ENCODE measurements at places on chromosomes 5 and 9.

DNA sequence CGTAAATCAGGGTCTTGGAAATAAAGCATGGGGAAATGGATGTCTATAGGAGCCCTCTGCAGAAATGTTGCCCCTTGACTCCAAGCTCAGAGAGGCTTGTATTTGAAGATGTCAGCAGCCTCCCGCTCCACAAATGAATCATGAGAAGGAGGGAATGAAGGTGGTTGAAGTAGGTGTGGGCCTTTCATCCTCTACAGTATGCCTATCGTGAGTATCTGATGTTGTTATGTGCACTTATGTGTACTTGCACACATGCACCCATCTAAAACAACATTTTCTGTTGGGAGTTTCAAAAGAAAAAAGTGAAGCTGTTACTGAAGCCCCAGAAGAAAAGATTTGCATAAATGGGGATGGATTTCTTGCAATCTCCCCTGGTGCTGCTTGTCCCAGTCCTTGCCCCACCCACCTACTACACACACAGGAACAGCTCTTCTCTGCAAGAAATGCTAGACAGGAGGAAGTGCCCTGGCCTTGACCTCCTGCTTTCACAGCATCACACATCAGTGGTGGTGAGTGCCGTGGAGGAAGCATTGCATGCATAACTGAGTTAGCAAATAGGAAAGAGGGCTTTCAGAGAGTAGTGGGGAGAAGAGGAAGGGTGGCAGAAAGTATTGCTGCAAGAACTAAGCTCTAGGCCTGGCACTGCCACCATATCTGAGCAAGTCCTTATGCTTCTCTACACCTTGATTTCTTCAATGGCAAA, 156.1 kb downstream of the SNX18 start:
- no peak for DNase-seq

- DNase-seq, result no peak
Measured at GRCh38 chr9:112997236-112997941, 14.6 kb downstream of the ZNF883 start.

DNA sequence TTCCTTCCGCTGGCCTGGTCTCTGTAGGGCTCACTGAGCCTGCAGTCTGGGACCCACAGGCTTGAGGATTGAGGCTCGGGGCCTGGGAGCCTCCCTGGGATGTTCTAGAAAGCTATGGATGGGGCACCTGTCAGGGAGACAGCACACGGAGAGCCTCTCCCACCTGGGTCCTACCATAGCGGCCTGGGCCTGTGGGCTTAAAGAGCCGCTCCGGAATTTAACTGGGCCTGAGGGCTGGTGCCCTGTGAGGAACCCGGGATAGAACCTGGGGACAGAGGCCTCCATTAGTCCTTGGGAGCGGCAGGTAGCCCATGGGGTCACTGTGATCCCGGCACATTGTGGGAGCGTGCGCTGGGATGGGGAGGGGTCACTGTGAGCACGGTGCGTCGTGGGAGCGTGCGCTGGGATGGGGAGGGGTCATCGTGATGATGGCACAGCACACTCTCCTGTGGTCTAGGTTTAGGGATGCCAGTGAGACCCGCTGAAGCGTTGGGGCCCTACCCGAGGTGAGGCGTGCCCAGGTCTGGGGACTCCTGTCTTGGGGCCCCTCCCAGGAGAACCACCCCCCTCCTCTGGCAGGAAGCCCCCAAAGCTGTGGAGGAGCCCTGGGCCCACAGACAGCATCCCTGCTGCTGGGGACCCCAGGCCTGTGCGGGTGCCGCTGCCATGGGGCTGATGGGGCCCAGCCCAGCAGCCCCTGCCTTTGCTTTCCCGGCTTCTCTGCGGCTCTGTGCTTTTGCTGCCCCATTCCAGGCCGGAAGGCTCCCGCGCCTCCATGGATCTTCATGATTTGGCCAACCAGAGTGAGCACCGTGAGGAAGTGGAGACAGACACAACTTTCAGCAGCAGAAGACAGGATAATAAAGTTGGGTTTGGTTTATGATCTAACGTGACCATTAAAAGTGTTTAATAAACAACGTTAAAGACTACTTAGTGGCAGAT, 3.4 kb upstream of the CEP72 start:
- no peak for DNase-seq

DNA sequence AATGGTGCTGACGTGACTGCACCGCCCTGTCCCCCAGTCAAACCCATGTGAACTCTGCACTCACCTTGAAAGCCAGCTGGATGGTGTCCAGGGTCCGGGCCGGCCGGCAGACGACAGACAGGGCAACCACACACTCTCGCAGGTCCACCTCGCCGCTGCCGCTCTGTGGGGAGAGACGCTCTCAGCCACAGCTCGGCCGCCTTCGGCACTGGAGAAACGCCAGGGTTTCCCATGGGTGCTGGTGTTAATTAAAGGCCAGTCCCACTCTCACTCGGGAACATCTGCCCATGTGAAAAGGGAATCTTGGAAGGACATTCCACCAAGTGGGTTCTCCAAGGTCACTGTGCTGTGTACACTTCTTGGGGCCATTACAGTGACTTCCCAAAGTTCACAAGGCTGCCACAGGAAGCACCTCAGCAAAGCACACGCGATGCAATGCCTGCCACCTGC, 25.5 kb upstream of the SLC6A3 start:
- no peak for DNase-seq

DNA sequence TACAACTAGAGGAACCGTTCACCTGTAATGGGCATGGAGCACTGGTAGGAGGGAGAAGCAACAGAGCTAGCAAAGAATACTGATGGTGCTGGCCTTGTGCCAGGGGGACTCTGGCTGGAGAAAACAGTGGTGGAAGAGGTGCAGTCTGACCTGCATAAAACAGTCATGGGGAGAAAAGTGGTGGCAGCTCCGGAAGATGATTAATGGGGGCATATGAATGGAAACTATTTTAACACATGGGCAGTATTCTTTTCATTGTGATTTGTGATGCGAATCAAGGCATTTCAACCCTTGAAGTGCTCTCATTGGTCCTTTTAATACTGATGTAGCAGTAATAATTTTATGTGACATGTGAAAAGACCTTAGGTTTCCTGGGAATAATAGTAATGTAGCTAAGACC, 219.6 kb downstream of the ADAMTS6 start:
- DNase-seq, result no peak

GRCh38 chr9:87685441-87685840, 40.5 kb upstream of the CTSL start:
- no peak for DNase-seq

- DNase-seq, result no peak
Measured at GRCh38 chr5:891117-891836, 1.3 kb downstream of the BRD9 start.
